ENCODE measurements at places on chromosomes 5 and 9.

DNA sequence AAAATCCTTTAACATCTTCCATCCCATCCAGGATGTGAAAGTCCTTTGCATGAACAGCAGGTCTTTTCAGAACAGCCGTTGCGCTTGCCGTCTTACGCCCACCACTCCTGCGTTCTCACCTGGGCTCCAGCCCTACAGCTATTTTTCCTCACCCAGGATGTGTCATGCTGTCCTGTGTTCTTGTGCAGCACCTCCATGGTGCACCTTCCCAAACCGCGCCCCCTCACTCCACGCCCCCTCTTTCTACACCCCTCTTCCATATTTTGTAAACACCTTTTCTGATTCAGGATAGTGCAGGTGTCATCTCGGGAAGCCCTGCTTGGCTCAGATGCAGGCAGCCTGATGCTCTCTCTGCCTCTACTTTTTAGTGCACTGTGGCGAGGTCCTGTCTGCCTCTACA, 18.4 kb downstream of the CAMK4 start:
- DNase-seq: no peak

DNA sequence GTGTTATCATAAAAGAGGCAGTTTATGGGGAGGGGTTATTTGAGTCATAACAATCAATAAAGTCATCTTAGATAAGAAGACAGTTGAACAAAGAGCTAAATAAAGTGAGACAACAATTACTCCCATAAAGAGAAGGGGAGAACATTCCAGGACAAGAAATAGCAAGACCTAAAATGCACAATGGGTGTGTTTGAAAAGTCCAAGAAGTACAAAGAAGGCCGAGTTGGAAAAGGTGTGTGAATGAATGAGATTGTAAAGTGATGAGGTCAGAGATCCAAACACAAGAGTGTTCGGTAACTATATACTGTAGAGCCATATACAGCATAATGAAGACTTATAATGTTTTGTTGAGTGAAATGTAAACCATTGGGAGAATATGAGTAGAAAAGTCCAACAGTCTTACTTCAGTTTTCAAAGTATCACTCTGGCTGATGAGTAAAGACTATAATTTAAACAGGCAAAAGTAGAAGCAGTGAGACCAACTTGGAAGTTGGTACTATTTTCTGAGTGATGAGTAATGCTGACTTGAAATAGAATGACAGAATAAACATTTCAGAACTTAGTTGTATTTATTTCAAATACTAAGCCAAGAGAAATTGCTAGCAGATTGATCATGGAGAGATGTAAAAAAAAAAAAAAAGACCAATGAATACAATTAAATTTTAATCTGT, 868.7 kb upstream of the CDH9 start:
- no peak for DNase-seq

DNA sequence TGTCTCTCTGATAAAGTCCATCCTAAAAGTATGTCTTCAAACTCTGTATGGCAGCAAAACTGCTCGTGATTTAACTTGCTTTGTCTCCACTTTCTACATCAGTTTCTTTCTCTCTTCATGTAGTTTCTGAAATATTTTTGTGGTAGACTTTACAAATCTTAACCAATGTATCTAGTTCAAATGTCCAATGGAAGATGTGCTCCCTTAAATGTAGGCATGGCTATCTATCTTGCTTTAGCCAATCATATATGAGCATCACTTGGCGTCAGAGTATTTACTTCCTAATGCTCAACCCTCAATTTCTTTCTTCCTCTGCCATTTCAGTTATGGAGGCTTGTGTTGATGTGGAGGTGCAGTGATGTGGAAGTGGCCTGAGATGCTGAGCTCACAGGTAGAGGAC, 206.1 kb upstream of the ZNF608 start:
- DNase-seq: no peak

DNA sequence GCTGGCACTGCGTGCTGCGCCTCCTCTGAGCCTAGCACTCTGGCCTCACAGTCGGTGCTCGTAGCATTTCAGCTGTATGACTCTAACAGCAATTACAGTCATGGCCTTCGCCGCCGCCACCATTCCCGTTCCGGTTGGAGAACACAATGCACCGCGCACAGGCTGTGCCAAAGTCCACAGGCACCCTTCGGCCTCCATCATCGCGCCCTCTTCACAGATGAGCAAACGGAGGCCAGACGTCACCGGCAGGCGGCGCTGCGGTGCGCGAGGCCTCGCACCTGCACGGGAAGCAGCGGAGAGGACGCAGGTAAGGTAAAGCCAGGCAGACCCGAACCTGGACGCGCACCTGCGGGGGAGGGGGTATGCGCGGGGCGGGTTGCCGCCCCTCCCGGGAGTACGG, 128.9 kb downstream of the BARX1 start:
- no peak for DNase-seq

DNA sequence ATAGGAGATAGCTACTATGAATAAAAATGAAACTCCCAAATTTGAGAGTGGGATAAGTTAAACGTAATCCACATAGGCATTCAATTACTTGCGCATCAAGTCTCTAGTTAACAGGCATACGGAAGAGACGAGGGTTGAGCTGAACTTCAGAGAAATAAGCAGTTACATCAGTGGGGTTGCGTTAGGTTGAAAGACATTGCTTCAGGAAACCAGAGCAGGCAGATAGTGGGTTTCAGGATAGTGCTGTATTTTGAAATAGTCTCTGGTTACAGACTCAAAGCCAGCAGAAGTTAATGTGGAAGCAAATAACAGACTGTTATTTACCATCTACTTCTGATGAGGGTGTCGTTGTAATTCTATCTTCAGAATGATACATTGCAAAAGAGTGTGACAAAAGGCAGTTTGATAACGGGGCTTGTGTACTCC, 533.4 kb downstream of the PDE4D start:
- DNase-seq: no peak

GRCh38 chr9:114624677-114625076, 13.6 kb downstream of the TMEM268 start:
- DNase-seq: no peak

DNA sequence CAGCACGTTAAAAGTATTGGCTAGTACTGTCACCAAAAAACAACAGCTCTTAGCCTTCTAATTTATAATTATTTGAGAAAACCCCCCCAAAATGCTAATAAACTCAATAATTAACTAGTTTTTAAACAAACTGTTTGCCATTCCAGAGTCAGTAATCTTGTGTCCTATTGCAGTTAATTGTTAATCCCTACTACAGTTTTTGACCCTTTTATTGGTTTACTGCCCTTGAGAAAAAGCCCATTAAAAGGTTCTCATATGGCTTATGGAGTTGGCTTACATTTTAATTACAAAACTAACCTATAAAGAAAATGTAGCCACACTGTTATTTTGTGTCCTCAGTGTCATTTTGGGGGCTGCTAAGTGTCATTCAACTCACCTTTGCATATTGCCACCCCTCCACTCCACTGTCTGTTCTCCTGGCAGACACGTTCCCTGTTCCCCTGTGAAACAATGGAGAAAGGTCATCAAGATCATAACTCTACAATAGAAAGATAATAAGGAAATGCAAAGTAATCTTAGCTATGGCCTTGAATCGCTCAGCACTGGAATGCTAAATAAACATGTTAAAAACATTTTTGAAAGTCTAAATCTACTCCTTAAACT, 51.6 kb upstream of the TXNDC8 start:
- no peak for DNase-seq

- no peak for DNase-seq
Observed at GRCh38 chr5:173547579-173547978, 68.9 kb downstream of the BOD1 start.

DNA sequence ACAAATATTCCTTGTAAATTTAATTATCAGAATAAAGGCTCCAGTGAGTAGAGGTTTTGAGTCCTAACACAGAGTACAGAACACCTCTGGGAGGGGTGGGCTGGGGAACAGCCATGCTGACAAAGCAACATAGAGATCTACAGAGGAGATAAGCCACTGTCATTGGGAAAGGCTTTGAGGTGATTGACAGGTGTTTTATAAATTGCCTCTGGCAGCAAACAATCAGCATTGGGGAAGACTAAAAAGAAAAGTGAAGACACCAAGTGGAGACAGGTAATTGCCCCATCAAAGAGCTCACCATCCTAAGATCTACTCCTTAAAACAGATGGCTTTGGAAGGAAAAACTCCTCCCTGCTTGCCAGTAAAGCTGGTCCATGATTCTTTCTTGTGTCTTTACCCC, 189.7 kb upstream of the TLE4 start:
- no peak for DNase-seq

DNA sequence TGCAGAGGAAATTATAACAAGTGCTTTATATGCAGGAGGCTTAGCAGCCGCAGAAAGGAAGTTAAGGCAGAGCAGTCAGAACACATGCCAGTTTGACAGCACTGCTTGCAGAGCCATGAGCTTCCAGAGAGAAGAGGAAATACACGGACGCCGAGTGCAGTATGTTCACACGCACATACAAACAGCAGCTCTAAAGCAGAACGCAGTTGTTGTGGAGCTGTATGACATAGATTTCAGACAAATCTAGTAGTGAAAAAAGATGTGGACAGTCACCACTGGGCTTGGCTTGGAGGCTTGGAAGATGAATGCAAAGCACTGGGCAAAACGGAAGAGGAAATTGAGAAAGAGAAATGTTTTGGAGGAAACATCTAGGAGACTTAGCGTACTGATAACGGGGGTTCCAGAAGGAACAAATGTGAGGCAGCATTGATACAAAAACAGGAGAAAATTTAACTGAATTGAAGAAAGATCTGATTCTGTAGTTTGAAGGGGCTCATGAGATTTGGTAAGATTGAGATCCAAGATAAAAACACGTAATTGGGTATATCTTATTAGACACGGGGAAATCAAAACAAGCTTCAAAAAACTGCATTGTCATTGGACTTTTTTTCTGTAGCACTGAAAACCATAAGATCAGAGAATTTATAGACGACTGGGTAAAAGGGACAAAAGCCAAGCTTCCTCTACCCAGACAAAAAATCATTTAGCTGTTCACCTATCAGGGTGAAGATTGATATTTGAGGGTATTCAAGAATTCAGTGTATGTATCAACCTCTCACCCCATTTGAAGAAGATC, 19.6 kb upstream of the ROPN1L start:
- no peak for DNase-seq

DNA sequence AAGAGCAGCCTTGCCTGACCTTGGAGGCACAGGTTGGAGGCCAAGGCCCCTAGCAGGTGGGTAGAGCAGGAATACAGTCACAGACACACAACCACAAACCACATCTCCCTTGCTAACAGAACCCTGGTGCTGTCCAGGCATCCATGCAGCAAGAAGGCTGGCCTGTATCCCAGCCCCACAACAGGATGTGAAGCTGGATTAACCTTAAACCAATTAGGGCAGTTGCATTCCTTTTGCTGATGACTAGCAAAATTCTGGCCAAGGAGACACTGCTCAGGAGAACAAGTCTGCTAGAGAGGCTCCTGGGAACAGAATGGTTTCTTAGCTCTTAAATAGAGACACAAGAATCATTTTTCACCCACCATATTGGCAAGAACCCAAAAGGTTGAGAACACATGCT, 97.8 kb downstream of the C5orf15 start:
- DNase-seq: peak; percentile 16

DNA sequence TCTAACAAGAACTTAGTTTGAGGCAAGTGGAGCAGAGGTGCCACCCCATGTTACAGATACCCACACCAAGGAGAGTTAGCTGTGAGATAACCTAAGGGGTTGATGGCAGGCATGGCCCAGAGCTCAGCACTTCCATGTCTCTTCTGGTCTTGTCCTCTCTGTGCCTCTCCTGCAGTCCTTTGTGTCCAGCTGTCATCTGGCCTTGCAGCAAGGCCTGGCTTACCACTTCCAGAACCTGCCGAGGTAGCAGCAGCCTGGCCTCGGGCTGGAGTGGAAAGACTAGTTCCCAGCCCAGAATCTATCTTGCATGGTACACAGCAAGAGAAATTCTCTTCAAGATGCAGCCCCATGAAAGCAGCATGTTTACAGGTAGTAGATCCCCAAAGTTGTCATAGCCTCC, 41.5 kb downstream of the PIP5K1B start:
- DNase-seq: no peak

GRCh38 chr5:136076881-136077445, 48.2 kb downstream of the TGFBI start:
- DNase-seq: no peak

DNA sequence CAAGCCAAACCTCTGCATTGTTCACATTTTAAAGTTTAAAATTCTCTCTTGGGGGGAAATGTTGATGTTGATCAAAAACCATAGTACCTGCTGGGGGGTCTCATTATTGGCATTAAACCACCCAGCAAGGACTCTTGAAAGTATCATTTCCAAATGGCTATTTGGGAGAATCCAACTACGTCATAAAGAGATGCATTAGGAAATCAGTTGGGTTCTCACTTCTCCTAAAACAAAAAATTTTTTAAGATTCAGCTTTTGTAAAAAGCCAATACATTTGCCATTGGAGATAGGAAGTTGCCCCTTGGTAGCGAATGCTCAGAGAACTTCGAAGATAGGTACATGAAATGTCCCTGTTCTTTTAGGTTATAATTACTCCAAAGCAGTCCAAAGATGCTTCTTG, 96.4 kb downstream of the GNAQ start:
- DNase-seq: no peak

GRCh38 chr5:172561151-172561550, 79.9 kb upstream of the NEURL1B start:
- DNase-seq: no peak

GRCh38 chr9:137194909-137195308, 5.6 kb downstream of the TPRN start:
- no peak for DNase-seq

- no peak for DNase-seq
Observed at GRCh38 chr5:50415912-50416311, 25.2 kb downstream of the EMB start.

GRCh38 chr9:124212381-124213050, 45.2 kb upstream of the NEK6 start:
- DNase-seq: peak; percentile 25

DNA sequence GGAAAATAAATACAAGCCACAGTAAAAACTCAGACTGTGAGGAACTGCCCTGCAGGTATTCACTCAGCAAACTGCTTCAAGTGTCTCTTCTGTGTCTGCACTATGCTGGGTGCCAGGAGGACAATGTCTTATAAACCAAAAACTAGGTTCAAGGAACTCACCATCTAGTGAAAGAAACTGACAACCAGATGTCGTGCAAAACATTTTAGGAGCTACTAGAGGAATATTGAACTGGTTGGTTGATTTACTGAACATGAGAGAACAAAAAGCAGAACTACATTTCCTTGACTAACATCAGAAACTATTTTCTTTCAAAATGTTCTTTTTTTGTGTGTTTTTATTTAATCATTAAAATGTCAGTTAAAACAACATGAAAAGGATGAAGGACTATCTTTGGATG, 35.2 kb downstream of the ZNF366 start:
- no peak for DNase-seq

DNA sequence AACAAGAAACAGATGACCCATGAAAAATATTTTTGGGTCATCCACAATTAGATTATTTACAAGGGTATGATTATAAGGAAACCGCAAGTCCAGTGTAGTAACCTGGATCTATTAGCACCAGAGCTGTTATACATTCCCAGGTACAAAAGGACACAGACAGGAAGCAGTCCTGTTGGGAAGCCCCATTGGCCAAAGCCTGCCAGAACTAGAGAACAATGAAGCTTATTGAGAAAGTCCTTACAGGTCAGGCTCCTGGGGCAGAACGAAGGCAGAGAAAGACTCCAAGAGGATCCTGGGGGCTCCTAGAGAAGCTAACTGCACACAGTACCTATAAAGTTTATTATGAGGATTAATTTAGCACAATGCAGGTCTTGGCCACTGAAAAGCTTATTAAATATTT, 169.9 kb downstream of the PARP8 start:
- no peak for DNase-seq

- DNase-seq: no peak
Observed at GRCh38 chr9:77131399-77131798, 45.9 kb upstream of the VPS13A start.

- DNase-seq: no peak
Observed at GRCh38 chr5:32511776-32512374, 67.3 kb upstream of the ZFR start.

GRCh38 chr9:76644171-76644570, 120.1 kb upstream of the PCA3 start:
- no peak for DNase-seq

Data from fibroblast of skin of left biceps (primary cell).